ENCODE measurements at places on chromosomes 2 and 18. TPM values are rescaled to one million over a fixed set of nuclear protein-coding genes. Genes with fewer than 3 reads are reported as not detected.

DNA sequence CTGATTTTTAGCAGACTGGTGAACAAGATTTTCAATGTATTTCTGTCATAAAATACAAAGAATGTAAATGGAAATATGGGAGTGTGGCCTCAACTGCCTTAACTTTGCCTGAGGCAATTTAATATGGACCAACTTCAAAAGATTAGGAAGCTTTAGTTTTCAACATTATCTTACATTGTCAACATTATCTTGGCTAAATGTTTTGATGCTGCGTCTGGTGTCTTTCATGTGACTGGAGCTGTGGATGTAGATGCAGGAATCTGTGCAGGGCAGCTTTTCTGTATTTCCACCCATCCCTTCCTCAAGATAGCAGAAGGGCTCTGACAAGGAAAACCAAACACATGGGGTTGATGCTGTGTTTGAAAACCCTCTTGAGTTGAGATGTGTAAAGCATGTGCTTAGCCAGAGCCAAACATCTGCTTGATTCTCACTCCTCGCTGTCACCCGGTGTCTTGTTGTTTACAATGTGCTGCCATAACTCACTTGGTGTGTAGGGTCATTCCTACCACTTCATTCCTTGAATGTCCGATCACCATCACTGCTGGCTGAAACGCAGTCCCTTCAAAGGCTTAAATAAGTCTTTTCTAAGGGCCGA lies 33.0 kb downstream of the COPS8 start:
- no peak for DNase-seq

DNA sequence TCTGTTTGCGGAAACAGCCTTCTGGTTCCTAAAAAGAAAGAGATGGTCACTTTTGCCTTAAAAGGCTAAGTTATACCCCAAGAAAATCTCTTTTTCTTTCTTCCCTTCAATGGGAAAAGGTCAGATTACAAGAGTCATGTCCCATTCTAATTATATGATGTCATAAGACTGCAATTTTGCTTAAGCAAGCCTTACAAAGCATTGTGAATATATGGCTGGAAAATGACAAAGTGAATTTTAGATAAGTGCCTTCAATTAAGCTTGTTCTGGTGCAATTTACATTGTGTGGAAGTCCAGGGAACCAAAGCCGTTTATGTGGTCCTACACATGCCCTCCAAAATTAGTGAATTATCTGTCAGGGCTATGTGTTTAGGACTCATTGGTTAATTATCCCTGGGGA lies 7.6 kb upstream of the BMP10 start:
- no peak for DNase-seq

DNA sequence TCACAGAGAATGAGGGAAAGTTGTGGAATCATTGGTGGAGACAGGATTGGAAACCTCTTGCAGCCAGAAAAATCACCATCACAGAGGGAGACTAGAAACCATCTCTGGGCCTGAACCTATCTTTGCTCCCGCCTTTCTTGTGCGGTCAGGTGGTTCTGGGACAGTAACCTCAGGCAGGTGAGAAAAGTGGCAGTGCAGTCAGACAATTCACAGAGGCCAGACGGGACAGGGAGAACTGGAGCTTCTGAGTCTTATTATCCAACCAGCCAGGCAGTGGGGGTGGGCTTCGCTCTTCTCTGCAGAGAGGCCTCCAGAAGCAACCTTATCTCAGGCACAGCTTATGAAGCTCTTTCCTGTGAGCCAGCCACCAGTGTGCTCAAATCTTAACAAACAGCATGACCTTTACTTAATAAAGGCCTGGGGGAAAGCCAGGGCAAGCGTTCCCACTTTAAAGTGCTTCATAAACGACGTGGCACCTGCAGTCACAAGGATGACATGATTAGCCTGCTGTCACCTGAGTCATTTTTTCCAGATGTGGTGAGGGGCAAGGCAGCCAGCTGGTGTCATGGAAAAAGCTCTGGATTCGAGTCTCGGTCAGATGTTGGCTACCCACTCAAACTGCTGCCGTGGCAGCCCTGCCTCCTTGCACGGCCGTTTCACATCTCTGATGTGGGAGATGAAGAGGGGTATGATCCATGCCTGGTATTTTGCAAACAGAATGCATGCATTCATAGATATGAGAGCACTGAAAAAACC lies 109.7 kb downstream of the B3GNT2 start:
- DNase-seq: no peak

GRCh38 chr2:220078439-220078838 lies 451.0 kb downstream of the SLC4A3 start:
- no peak for DNase-seq

GRCh38 chr2:28391564-28392296 lies 928 bp upstream of the FOSL2 start:
- peak; percentile 62 for DNase-seq

DNA sequence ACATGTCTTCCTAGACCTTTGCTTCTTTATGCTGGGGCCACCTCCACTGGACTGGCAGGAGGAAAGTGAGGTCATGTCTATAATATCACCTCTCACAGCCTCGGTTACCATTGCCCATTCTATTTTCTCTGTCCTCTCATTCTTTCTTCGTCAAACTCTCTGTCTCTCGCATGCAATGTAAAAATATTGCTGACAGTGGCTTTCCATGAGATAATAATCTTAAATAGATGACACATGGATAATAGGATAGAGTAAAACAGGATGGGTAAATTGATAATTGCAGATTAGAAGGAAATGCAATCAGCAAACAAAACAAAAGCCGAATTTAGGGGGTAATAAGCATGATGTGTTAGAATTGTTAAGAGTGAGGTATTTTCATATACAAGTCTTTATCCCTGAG lies 215.7 kb upstream of the PARD3B start:
- no peak for DNase-seq

GRCh38 chr2:67540962-67541361 lies 143.8 kb downstream of the ETAA1 start:
- DNase-seq: no peak

GRCh38 chr18:46281185-46282176 lies 177.3 kb downstream of the HAUS1 start:
- DNase-seq: peak; percentile 67

DNA sequence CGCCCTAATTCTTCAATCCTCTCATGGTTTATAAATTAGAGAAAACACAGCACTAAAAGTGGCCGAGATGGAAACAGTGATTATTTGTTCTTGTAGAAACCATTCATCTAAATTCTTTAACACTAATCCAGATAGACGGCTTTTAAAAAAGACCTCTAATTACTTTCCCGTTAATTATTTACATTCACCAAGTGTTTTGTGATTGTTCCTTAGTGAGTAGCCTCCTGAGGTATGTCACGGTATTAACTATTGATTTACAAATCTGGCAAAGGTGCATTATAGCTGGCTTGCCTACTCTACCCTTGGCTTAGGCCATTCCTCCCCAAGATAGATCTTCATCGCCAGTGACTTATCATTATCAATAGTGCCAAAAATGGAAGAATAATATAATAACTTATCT lies 436.4 kb upstream of the ST6GAL2 start:
- DNase-seq: no peak

- no peak for DNase-seq
Measured at GRCh38 chr2:7352191-7352590, 435.0 kb downstream of the RNF144A start.

GRCh38 chr2:121214296-121214695 lies 70.7 kb downstream of the TFCP2L1 start:
- DNase-seq: no peak

DNA sequence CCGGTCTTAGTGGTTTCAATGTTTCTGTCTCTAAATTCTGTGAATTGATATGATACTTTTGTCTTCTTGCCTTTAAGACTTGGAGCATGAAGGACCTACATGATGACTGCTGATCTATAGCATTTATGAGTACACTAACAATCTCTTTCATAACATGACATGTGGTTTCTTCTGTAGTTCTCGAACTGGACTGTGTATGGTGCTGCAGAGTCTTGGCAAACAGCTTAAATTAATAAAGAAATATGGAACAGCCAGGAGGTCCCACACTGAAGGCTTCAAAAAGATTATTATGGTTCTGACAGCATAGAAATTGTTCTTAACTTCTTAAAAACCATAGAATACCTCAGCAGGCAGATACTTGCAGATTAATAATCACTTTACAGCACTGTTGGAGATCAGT lies 145.0 kb downstream of the DCC start:
- no peak for DNase-seq

GRCh38 chr18:13386891-13387801 lies 168.6 kb downstream of the LDLRAD4 start:
- DNase-seq: no peak

- no peak for DNase-seq
Measured at GRCh38 chr2:9800975-9801726, 42.1 kb upstream of the TAF1B start.

DNA sequence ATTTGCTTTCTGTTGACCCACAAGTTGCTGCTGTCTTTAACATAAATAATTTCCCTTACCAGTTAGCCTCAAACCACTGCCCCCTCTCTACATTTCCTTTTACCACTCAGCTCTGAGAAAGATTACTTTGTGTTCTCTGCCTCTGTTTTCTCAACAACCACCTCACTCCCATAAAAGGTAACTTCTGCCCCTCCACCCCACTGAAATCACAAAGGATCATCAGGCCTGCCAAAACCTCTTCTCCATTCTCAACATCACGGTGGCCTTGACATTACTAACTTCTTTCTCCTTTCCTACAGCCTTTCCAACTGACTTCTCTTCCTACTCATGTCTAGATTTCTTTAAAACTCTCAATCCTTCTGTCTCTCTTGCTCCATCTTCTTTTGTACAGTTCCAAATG lies 10.1 kb downstream of the ACADL start:
- no peak for DNase-seq

DNA sequence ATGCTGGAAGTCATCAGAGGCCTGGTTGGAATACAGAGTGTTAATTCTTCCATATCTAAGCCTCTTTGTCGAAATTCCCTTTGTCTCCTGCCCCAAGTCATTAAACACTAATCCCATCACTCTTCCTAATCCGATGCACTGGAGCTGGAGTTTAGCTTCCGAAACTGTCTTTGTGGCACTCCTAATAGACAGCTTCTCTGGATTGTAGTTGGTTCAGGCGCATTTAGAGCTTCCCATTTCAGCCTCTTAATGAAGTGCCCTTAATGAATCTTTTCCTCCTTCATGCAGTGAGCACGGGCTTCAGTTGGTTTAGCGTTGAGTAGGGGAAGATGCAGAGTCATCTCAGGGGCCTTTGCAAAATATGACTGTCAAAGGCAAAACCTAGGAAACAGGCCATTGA lies 72.2 kb upstream of the MEIS1 start:
- DNase-seq: no peak

- DNase-seq: no peak
Measured at GRCh38 chr2:118686346-118686745, 161.1 kb downstream of the EN1 start.

DNA sequence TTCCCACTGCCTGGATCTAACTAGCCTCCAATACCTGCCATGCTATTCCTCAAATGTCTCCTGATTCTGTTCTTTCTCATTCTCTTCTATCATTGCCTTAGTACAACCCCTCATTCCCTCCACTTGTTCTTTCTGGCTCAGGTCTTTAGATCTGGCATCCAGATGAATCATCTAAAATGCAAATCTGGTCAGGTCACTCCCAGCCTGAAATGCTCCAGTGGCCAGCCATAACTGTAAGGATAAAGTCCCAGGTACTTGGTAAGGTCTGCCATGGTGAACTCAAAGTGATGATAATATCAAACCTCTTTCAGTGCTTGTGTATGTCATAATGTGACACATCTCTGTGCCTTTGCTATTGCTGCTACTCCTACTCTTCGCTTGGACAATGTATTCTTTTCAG lies 2.9 kb upstream of the SNRNP27 start:
- no peak for DNase-seq

DNA sequence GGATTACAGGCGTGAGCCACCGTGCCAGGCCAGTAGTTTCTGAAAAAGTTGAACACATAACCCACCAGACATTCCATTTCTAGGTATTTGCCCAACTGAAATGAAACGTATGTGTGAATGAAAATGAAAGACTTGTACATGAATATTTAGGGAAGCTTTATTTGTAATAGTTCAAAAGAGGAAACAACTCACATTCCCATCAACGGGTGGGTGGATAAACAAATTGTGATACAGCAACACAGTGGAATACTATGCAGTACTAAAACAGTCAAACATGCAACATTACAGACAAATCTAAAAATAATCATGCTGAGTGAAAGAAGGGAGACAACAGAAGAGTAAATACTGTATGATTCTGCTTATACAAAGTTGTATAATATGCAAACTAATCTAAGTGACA lies 46.8 kb downstream of the TMEM131 start:
- DNase-seq: no peak

DNA sequence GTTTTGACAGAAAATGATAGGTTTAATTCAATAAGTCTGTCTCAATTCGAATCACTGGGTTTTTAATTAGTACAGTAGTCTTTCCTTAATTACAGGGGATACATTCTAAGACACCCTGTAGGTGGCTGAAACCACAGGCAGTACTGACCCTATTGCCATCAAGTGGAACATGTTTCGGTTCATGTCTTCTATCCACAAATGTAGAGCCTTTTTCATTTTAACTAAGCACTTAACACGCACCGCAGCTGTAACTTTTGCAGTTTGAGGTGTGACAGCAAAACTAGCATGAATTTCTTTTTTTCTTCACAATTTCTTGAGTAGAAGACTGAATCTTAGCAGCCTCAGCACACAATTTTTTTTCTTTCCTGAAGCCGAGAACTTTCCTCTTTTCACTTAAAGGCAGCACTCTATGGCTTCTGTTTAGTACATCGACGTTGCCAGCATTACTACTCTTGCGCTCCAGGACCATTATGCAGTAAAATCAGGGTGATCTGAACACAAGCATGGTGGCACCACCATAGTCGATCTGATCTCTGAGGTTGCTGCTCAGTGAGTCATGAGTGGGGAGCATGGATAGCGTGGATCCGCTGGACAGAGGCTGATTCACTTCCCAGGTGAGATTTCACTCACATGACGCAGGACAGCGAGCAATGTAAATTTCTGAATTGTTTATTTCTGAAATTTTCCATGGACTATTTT lies 805.1 kb downstream of the RNF144A start:
- no peak for DNase-seq

GRCh38 chr2:39778233-39778632 lies 825 bp downstream of the THUMPD2 start:
- no peak for DNase-seq

DNA sequence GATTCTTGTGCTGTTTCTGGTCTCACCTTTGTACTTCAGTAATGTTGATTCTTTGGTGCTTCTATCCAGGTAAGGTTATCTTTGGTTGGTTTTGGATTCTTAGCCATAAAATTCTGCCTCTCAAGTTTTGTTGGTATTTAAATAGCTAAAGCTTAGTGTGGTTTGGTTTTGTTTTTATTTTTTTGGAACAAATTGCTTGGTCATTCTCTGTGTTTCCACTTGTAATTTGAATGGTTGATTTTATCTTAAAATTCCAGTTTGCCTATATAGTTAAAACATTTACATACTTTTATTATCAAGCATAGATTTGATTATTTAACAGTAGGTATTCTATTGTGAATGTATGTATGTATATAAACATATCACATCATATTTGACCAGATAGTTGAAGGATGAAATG lies 6.6 kb downstream of the NCOA1 start:
- no peak for DNase-seq

GRCh38 chr2:73283545-73284295 lies 558 bp downstream of the FBXO41 start:
- no peak for DNase-seq

TUBA3E gene
- 0.18 TPM for polyA plus RNA-seq

PRSS56 gene
- polyA plus RNA-seq: not detected

SERPINB2 gene
- 0.10 TPM for polyA plus RNA-seq

GAD1 gene
- 1.4 TPM for polyA plus RNA-seq

MARCO gene
- not detected for polyA plus RNA-seq

TXNL1 gene
- polyA plus RNA-seq: 118 TPM

DNAJC27 gene
- 12.1 TPM for polyA plus RNA-seq
